ENCODE measurements at places on chromosomes 2 and 18.

- DNase-seq: no peak
These were observed 86.1 kb downstream of the TNS1 start for GRCh38 chr2:217916504-217917254.

GRCh38 chr2:222715742-222716141 is 44.3 kb downstream of the MOGAT1 start:
- no peak for DNase-seq

DNA sequence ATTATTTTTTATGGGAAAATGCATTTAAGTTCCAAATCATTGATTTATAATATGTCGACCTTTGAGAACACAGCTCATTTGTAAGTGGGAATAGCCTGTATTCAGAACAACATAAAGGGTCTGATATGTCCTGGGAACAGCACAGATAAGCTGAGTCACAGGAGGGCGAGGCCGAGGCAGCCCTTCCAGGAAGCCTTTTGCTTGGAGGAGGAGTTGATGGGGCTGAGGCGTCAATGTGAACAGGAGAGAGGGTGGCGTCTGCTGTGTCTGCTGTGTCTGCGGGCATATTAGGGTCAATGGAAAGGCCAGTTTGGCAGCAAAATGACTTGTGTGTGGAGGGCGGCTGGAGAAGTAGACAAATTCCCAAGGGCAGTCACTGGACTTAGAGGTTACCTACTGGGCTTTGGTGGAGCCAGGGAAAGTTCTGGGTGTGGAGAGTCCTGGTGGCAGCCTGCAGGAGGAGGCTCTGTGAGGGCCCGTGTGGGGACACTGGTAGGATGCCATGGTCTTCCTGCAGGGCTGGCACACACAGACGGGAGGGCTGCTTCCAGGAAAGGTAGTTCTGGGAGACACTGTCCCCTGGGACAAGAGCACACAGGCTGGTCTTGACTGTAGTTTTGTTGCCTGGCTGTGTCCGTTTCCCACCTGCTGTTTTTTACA is 128.1 kb downstream of the GLI2 start:
- no peak for DNase-seq

DNA sequence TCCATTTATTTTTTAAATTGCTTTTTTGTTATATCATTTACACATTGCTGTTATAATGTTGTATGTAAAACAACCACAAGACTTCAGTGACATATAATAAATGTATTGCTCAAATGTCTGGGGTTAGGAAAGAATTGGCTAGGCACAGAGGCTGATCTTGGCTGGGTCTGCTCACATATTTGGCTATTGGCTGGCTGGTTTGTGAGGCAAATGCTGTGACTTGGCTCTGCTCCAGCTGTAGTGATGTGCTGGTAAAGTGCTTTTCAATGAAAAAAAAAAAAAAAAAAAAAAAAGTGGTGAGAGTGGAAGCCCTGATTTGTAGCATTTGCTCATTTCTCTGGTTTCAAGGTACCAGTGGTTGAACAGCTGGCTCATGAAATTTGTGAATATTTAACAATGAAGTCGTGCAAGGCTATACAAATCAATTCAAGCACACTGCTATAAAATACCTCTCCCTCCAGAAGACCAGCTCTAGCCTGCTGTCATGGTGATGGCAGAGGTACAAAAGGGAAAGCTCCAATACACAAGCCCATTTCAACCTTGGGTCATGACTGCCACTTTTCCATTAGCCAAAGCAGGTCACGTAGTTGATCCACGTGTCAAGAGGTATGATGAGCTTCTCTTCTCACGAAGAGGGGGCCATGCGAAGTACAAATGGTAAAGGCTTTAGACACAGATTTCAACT is 43.7 kb upstream of the RIT2 start:
- no peak for DNase-seq

- no peak for DNase-seq
These were observed 82.6 kb downstream of the ASB1 start for GRCh38 chr2:238509151-238509835.

GRCh38 chr2:8324901-8325300 is 357.0 kb upstream of the ID2 start:
- DNase-seq: no peak

GRCh38 chr2:234881413-234882241 is 70.2 kb upstream of the SH3BP4 start:
- peak; percentile 32 for DNase-seq

DNA sequence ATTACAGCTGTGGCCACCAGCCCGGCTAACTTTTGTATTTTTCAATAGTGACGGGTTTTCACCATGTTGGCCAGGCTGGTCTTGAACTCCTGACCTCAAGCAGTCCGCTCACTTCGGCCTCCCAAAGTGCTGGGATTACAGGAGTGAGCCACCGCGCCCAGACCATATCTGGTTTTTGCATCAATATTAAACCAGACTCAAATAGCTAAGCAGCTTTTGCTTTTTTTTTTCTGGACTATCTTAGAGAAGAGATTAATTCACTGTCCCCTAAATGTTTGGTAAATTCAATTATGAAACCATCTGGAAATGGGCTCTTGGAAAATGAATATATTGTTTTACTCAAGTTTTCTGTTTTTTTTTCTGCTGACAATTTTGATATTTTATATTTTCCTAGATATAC is 183.7 kb downstream of the DOK6 start:
- DNase-seq: no peak

DNA sequence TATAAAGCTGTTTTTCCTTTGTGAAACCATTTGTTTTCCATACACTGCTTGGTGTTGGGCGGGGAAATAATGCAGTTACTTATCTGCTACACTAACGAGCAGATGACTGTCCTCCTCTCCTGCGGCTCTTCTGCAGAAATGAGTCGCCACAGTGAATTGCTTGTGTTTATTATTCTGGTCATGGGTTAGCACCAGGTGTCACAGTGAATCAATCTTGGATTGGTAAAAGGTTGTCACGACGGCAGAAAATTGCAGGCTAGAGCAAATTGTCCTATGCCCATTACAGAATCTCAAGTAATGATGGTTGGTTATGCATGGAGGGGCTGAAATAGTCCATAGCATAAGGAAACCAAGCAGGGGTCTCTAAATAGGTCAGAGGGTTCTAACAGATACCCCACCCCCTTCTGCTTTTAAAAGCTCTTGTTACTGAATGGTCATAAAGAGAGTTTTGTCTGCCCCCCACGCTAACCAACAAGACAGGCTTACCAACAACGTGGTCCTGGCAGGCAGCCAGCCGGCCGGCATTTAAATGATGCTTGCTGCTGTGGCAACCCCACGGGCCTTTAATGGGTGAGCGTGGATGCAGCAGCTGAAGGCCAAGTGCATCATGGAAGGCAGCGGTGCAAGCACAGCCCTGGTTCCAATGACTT is 29.5 kb downstream of the RAB31 start:
- DNase-seq: no peak

GRCh38 chr2:49162151-49162550 is 7.8 kb upstream of the FSHR start:
- no peak for DNase-seq

DNA sequence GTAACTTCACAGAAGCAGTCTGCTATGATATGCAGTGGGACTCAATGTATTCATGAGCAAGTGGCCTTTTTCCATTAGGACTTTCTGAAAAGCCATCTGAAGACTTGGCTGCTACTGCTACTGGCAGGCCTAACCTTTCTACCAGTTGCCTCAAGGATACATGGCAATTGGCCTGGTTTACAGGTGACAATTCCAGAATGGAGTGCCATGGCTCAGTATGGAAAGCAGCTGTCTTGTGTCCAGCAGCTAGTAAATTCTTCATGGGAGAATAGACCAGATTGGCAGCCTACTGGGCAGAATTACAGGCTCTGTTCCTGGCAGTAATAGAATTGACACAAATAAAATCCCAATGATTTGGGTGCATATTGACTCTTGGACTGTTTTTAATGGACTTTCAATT is 12.6 kb upstream of the TMX3 start:
- DNase-seq: no peak

GRCh38 chr2:8622199-8622911 is 59.5 kb upstream of the ID2 start:
- DNase-seq: no peak

DNA sequence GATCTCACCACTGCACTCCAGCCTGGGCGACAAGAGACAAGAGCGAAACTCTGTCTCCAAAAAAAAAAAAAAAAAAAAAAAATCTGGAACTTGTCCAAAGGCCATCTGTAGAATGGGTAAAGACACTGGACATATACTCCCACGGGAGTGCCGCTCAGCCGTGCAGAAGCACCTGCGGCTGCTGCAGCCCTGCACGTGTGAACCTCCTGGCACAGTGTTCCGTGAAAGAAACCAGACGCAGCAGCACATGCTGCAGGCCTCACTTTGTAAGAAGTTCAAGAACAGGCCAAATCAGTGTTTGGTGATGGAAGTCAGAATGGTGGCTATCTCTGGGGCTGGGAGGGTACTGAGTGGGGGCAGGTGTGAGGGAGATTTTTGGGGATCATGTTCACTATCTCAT is 6.5 kb downstream of the CHRND start:
- DNase-seq: no peak

DNA sequence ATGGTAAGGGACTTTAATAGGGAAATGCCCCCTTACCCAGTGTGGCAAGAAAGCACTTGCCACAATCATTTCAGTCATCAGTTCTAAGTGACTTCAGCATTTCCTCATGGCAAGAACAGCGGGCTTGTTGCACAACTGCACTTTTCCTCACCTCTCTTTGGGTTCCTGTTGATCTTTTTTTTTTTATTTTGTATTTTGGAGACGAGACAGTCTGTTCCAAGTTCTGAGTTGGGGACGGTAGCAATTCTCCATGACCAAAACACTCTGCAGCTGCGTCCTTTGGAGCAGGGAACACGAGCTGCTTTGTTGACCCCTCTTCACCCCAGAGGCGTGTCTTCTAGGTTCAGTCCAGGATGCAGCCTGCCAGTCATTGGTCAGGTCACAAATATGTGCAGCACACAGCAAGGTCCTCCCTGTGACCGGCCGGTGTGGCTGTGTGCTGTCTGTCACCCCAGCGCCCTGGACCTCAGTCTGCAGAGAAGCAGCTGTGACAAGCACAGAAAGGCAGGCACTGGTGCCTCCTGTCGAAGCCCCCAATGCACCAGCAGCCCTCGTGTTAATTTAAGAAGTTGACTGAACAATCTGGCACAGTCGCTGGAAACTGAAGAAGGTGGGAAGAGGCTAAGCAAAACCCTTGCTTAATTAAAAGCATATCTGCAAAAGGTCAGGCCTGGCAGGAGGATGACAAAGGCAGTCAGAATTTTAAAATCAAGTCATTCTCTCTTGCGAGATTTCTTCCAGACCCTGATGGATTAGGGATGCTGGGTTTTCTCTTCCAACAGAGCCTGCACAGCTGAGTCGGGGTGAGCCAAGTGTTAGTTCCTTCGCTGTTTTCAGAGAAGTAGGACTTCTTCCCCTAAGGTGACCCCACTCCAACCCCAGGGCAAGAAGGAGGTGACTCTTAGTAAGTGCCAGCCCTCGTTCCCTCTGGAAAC is 96.7 kb upstream of the COPS8 start:
- DNase-seq: no peak

GRCh38 chr18:56460581-56460980 is 177.8 kb downstream of the TXNL1 start:
- DNase-seq: no peak
